Activated gamma-delta T cell (primary cell): ENCODE measurements at places on chromosomes 13 and 19.

DNA sequence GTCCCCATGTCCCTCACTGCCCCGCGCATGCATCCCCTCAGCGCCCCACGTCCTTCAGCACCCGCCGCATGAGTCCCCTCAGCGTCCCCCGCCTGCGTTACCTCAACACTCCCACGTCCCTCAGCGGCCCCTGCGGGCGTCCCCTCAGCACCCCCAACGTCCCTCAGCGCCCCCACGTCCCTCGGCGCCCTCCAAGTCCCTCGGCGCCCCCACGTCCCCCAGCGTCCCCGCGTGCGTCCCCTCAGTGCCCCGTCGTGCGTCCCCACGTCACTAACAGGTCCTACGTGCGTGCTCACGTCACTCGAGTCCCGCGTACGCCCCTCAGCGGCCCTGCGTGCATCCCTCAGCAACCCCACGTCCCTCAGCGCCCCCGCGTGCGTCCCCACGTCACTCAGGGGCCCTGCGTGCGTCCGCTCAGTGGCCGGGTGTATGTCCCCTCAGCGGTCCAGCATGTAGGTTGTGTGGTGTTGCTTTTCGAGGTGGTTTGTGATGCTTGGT is 19.5 kb upstream of the GAS6 start:
- no peak for DNase-seq

DNA sequence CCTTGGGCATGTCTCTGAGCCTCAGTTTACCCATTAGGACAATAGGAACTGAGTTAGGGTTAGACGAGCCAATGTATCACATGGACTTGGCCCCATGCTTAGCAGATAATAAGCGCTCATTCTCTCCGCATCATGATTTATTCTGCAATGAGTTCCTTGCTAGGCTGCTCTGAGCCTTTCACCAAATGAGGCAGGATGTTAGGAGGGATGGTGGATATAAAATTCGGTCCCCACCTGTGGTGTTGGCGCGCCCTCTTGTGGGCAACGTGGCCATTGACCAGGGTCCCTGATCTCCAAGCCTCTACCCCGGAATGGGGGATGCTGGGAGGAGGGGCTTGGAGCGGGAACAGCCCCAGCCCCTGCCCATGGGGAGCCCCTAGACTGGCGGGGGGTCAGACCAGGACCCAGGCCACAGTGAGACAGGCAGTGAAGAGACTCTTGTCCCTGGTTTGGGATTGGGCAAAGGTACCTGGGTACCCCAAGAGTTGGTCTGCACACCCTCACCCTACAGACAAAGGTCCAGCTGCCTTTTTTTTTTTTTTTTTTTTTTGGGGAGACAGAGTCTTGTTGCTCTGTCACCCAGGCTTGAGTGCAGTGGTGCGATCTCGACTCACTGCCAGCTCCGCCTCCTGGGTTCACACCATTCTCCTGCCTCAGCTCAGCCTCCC is 43.9 kb downstream of the CERS4 start:
- peak; percentile 37 for DNase-seq

DNA sequence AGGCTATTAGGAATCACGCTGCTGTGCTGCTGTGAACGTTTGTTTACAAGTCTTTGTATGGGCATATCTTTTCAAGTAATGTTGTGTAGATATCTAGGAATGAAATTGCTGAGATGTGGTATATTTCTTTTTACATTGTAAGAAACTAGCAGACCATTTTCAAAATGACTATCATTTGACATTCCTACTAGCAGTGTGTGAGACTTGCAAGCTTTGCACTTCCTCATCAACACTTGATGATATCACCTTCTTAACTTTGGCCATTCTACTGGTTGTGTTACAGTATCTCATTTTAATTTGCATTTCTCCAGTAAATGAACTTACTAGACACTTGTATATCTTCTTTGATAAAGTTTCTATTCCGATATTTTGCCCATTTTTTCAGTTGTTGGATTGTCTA is 12.1 kb downstream of the METTL21C start:
- DNase-seq, result no peak

DNA sequence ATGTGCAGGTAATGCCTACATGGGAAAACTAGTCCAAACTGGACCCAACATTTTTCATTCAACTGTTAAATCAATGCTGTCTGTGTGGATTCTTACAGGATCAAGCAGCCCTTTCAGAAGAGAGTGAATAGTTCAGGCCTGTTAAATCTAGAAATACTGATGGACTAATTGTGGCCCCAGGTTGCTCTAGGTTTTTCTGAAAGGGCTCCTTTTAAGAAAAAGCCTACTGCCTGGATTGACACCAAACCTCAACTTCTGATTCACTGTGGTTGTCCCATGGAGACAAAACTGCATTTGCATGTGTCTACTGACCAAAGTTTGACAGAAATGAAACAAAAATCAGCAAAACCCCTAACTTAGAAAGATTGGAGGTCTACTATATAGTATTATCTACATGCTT is 437.0 kb downstream of the KLF12 start:
- DNase-seq, result no peak

DNA sequence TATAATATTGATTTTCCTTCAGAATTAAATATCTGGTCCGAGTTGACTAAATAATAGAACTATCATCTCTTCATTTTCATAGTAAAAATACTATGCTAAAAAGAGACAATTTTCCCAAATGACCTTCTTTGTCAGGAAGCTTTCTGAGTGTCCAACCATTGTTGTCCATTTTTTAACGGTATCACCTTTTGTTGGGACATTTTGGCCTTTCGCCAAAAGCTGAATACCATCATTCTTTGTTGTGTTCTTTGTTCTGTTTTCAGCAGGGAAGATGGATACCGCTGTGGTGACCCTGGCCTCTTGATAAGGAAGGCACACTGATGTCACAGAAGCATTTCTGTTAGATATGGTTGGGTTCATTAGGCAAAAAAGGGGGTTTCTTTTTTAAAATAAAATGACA is 654.4 kb upstream of the GPC6 start:
- DNase-seq, result no peak

- DNase-seq, result no peak
Observed at GRCh38 chr13:77470986-77471385, 64.5 kb upstream of the SCEL start.

- no peak for DNase-seq
Observed at GRCh38 chr13:98571955-98572662, 4.8 kb downstream of the STK24 start.

- DNase-seq, result no peak
Observed at GRCh38 chr19:54201172-54201701, 579 bp downstream of the RPS9 start.

GRCh38 chr13:31199527-31199848 is 287 bp upstream of the B3GLCT start:
- DNase-seq, result no peak

- no peak for DNase-seq
Observed at GRCh38 chr19:14375582-14376291, 5.5 kb upstream of the ADGRE5 start.

GRCh38 chr13:20703780-20704458 is 420 bp downstream of the IL17D start:
- peak; percentile 63 for DNase-seq

- DNase-seq, result no peak
Observed at GRCh38 chr13:60679928-60680694, 283.1 kb downstream of the TDRD3 start.

DNA sequence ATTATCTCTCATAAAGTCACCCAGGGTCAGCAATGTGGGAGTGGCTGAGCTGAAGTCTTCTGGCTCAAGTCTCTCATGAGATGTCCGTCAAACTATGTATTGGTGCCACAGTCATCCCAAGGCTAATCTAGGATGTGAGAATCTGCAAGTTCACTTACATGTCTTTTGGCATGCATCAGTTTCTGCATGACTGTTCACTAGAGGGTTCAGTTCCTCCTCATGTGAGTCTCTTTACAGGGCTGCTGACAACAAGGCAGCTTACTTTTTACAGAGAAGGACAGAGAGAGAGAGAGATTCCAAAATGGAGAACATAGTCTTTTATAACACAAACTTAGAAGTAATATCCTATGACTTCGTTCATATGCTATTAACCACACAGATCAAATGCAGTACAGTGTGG is 328.8 kb upstream of the SLITRK1 start:
- no peak for DNase-seq

DNA sequence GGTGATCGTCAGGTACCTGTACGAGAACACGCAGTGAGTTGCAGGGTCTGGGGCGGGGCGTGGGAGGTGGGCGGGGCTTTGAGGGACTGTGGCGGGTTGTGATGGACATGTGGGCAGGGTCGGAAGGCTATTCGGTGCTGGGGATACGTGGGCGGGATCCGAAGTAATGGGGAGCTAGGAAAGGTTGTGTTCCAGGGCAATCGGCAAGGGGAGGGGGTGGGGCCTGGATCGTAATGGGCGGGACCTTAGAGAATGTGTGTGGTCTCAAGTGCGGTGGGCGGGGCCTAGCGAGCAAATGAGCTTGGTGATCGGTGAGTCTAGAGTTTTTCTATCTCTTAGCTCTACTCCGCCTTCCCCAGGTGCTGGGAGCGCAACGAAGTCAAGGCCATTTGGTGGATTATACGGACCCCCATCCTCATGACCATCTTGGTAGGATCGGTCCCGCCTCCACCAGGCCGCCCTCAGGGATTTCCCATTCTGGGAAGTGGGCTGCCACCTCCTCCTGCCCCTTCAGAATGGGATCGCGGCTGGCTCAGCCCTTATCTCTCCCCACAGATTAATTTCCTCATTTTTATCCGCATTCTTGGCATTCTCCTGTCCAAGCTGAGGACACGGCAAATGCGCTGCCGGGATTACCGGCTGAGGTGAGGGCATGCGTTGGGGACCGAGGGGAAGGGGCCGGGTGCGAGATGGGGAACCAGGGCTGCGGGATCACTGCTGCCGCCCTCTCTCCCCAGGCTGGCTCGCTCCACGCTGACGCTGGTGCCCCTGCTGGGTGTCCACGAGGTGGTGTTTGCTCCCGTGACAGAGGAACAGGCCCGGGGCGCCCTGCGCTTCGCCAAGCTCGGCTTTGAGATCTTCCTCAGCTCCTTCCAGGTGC is 9.6 kb downstream of the GIPR start:
- DNase-seq, result peak; percentile 51

GRCh38 chr13:76386321-76386720 is 499.9 kb downstream of the KCTD12 start:
- no peak for DNase-seq

DNA sequence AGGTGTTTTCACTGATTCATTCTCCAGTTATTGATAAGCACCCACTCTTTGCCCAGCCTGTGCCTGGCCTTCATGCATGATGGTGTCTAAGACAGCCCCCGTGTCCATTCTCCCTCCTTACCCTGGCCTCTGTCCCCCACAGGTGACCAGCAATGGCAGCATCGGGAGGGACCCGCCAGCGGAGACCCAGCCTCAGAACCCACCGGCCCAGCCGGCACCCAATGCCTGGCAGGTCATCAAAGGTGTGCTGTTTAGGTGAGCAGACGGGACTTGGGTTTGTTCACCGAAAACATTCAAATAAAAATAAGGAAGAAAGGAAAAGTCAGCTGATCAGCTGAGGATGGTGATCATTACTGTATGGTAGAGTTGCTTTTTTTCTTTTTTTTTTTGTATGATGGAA is 6.6 kb downstream of the CLPTM1 start:
- DNase-seq, result no peak
